Stimulated activated CD4-positive, alpha-beta T cell treated with anti-CD3 and anti-CD28 coated beads, Interleukin-15, amount 100 ng/mL, for 48 hours (primary cell): ENCODE measurements at places on chromosomes 5 and 9.

DNA sequence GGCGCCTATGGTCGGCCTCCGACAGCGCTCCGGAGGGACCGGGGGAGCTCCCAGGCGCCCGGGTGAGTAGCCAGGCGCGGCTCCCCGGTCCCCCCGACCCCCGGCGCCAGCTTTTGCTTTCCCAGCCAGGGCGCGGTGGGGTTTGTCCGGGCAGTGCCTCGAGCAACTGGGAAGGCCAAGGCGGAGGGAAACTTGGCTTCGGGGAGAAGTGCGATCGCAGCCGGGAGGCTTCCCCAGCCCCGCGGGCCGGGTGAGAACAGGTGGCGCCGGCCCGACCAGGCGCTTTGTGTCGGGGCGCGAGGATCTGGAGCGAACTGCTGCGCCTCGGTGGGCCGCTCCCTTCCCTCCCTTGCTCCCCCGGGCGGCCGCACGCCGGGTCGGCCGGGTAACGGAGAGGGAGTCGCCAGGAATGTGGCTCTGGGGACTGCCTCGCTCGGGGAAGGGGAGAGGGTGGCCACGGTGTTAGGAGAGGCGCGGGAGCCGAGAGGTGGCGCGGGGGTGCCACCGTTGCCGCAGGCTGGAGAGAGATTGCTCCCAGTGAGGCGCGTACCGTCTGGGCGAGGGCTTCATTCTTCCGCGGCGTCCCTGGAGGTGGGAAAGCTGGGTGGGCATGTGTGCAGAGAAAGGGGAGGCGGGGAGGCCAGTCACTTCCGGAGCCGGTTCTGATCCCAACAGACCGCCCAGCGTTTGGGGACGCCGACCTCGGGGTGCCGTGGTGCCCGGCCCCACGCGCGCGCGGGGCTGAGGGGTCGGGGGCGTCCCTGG lies 561 bp downstream of the DAPK1 start:
- DNase-seq: no peak

DNA sequence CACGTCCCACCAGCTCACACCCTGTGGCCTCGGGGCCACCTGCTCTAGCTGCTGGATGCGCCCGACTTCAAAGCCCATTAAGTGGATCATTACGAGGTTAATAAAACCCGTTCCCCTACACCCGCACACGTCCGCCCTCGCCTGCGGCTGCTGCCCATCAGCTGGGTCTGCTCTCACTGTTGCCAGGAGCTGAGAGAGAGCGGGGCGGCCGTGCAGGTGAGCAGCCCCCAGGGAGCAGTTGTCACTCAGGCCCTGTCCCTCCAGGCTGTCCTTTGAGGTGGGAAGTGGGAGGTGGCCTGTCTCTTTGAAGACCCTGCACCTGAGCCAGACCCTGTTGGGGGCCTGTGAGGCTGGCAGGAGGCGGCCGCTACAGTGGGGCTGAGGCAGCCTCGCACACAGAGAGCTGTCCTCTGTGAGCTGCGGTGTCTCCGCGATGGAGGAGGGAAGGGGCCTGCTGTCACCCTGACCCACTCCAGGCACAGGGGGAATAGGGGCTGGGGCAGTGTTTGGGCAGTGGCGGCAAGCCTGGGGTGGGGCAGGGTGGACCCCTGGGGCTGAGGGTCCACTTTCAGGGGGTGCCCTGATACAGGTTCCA lies 12.8 kb upstream of the UNC5A start:
- no peak for DNase-seq

GRCh38 chr5:95759005-95759404 lies 27.9 kb downstream of the RHOBTB3 start:
- no peak for DNase-seq

GRCh38 chr5:79738349-79738748 lies 48.7 kb downstream of the CMYA5 start:
- DNase-seq: no peak

DNA sequence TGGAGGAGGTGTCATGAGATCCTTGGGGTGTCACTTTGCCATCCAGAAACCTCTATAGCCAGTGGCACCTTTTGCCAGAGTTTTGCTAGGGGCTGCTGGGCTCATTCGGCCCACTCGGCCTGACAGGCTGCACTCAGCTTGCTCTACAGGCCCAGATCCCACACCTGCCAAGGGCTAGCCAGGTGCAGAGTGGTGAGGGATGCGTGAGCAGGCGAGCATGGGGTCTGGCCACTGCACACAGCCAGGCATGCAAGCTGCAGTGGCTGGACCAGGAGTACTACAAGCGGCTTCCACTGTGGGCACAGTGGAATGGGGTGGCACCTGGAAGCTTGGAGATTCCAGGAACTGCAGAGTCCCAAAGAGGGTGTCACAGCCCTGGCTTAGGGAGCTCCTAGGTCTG lies 372.7 kb downstream of the CHSY3 start:
- DNase-seq: no peak

DNA sequence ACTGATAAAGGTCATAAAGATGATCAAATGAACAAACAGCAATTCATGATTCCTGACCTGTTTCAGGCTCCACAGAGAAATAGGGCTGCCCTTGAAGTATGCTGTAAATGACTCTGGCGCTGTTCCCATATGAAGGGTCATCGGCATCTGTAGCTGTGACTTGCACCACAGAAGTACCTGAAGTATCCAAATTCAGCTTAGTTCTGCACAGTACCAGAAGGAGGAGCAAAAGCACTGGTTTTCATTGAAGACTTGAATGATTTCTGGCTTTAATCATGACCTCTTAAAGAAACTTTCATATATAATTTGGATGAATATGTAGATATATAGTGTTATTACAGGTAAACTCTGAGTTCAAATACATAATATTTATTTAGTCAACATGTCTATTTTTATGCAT lies 109.1 kb downstream of the CDH10 start:
- no peak for DNase-seq

- DNase-seq: no peak
Observed at GRCh38 chr5:140391732-140392131, 9.9 kb upstream of the ANKHD1 start.

- DNase-seq: no peak
Observed at GRCh38 chr5:176851871-176852658, 41.7 kb downstream of the UNC5A start.

- DNase-seq: no peak
Observed at GRCh38 chr5:115983519-115983918, 21.2 kb downstream of the LVRN start.

- no peak for DNase-seq
Observed at GRCh38 chr5:151862811-151863472, 61.7 kb downstream of the GLRA1 start.

- DNase-seq: no peak
Observed at GRCh38 chr5:75671506-75671905, 45.7 kb downstream of the POC5 start.

- DNase-seq: no peak
Observed at GRCh38 chr5:81428861-81429260, 34.9 kb upstream of the ACOT12 start.

- no peak for DNase-seq
Observed at GRCh38 chr9:90086101-90086511, 481.3 kb downstream of the GADD45G start.

DNA sequence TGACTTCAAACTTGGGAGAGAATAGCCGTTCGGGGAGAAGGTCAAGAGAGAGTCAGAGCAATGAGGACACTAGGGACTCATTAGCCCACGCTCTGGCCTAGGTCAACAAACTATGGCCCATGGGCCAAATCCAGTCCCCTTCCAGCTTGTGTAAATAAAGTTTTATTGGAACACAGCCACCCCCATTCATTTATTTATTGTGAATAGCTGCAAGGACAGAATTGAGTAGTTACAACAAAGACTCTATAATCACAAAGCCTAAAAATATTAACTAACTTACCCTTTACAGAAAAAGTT lies 33.1 kb upstream of the TRIM32 start:
- no peak for DNase-seq

DNA sequence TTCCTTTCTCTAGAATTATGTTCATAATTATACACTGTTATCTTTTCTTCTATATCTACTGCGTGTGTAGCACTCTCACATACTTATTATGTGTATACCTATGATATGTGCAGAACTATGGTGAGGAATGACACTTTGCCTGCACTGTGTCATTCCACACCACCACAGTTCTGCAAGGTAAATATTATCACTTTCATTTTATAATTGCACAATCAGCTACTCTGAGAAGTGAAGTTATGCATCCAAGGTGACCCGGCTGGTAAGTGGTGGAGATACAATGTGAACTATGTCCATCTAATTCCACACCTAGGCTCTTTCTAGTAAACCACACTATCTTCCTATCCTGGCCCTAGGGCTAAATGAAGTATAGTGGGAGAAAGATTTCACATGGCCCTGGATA lies 170.1 kb upstream of the ATP10B start:
- DNase-seq: no peak
